HFFc6 (cell line): ENCODE measurements at places on chromosomes 1 and 21.

GRCh38 chr1:165603810-165604209, 27.2 kb upstream of the MGST3 start:
- DNase-seq, result no peak

DNA sequence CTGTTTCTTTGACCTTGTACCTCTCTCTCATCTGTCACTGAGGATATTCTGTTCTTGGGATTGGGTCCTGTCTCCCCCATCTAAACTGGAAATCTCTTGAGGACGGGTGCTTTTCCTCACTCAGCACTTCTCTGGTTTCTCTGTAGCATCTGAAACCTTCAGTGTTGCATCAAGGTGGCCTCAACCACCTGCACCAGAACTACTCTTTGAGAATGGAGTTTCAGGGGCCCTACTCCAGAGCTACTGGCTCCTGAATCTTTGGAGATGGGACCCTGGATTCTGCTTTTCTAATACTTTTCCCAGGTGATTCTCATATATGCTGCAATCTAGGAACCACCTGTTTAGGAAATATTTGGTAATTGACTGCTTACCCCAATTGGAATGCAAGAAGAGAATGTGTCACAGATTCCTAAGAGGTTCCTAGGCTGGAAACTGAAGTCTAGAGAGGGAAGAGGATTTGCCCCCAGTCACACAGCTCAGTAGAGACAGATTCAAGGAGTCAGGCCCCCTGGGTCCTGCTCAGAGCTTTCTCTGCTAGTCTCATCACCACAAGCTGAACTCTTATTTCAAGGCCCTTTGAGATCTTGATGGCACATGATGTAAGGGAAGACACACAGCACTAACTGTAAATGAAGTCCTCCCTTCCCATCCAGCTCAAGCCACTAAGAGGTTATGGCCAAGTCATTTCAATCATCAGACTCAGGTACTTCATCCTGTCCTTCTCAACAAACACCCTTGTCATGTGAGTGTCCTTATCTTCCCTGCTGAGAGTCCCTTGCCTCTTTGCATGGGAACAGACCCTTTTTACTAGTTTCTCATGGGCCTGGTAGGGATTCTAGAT, 48.7 kb downstream of the EIF2D start:
- no peak for DNase-seq

DNA sequence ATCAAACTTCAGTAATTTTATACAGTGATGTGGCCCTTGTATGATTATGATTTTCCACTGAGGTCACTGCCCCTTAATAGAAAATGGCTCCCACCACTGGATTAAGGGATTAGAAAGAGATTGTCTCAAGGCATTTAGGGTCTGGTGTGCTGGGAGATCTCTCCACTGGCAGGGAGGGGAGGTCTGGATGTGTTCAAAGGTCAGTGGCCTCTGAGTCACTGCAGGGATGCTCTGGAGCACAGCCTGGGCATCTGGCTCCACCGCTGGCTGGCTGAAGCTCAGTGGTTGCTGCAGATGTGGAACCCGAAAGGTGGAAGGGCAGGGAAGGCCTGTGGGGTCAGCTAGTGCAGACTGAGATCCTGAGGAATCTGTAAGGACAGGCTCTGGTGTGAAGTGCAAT, 18.3 kb upstream of the CHI3L1 start:
- no peak for DNase-seq

GRCh38 chr1:217453816-217454215, 177.1 kb downstream of the GPATCH2 start:
- no peak for DNase-seq

- DNase-seq, result no peak
Observed at GRCh38 chr1:59697150-59697800, 117.5 kb upstream of the HOOK1 start.

DNA sequence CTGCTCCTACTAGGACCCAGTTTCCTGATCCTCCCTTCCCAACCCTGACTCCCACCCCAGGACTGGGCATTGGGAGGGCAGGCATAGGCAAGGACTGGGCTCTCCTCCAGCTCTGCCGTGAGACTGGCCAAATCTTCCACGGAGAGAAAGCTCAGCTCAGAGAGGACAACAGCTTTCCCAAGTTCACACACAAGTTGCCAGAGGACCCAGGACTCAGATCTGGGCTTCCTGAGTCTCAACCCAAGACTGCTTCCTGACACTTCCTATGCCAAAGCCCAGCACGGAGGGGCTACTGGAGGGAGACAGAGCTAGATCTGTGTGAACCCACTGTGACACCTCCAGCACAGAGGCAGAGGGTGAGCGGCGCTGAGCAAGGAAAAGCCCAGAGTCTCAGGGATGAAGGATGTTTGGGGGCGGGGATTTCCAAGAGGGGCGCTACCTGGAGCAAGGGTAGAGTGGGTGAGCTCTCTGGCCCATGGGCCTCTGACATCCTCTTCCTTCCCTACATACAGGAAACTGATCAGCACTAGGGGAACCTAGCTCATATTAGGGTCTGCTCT, 7.1 kb downstream of the PDZK1IP1 start:
- DNase-seq, result no peak

DNA sequence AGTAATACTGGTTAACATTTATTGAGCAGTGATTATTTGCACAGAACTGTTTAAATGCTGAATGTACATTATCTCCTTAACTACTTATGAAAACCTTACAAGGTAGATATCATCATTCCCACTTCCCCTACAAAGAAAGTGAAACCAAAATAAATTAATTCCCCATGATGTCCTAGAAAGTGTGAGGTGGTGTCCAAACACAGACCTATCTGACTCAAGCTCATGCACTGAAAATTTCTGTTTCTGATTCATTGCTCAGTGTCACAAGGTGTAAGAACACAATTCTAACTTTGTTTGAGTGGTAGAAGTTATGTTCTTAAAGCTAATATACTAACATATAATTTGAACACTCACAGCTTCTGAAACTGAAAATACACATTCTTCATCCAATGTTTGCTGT, 178.7 kb downstream of the MRPL39 start:
- no peak for DNase-seq

- DNase-seq, result peak; percentile 71
Observed at GRCh38 chr1:110412576-110412975, 5.1 kb upstream of the LAMTOR5 start.

DNA sequence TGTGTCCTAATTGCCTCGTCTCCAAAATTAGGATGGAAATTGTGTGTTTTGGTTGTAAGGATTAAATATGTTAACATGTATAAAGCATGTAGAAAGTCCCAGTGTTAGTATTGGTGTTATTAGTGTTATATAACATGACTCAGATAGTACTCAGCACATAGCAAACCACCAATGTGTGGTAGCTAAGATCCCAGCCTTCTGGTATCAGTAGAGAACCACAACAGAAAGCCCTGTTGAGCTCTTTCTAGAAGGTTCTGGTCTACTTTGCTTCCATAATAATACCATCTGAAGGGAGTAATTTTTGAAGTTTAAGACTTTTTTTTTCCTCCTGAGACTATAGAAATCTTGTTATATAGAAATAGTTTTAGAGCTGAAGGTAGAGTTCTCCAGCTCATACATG, 259.3 kb upstream of the SGIP1 start:
- DNase-seq, result peak; percentile 58

- DNase-seq, result no peak
Observed at GRCh38 chr1:34876406-34876805, 16.9 kb upstream of the SMIM12 start.

GRCh38 chr1:18297896-18298648, 182.7 kb upstream of the KLHDC7A start:
- DNase-seq, result no peak
